Fibroblast of skin of left biceps (primary cell): ENCODE measurements at places on chromosomes 4 and X.

GRCh38 chr4:24108567-24108966, 218.7 kb upstream of the PPARGC1A start:
- no peak for DNase-seq

DNA sequence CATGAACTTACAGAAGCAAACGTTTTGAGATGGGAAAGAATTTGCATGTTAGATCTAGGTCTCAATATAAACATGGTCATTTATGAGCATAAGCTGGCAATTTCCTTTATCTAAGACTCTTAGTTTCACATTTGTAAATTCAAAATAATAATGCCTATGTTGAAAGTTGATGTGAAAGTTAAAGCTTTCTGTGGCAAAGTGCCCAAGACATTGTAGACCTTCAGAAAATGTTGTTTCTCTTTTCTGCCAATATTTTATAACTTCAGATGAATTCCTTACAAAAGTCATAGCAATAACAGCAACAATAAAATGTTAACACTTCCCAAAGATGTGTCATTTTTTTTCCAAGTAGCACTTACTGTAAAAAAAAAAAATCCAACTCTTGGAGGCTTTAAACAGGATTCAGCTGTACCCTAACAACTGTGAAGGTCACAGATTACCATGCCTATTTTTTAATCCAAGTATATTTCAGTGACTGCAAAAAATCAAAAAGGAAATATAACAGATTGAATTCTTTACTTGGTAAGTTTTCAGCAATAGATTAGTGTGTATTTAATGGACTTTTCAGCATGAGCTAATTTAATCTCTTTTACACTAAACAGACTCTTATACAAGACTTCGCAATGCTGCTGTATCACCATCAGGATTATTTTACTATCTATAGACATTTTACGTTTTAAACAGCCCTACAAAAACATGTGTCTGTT, 206.5 kb upstream of the PDE5A start:
- no peak for DNase-seq

DNA sequence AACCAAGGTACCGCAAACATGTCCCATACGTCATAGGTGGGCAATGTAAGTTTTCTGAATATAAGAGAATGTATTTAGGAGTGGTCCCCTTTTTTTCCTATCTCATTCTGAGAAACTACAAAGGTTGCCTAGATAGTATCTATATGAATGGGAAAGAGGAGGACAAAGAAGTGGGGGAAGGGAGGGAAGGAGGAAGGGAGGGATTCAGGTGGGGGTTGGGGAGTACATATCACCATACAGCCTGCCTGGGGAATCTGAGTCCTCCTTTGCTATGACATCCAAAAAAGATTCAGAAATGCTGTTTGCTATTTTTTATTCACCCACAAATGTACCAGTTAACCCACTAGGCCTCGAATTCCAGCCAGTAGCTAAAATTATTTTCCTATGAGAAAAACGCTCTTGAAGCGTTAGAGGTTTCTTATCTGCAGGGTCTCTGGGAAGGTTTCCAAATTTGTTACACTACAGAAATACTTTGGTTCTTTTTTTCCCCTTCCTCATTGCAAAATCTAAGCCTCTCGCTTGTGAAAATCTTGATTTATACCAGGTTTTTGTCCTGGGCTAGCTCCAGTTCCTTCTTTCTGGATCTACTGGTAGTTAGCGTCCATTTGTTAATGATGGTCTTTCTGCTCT, 212.9 kb downstream of the NSUN7 start:
- peak; percentile 56 for DNase-seq

DNA sequence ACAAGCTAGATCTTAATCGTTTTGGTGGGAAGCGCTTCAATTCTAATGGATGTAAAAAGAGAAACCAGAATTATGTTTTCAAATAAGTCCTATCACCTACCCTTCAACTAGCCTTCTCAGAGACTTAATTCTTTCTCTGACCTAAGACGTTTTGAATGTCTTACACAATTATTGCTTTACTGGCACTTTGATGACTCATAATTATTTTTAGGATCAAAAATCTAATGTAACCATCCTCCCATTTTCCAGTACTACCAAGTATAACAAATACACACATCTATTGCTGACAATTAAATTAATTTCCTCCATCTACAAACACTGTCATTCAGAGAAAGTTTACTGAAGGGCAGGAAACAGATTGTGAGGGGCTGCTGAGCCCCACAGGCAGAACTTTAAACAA, 108.6 kb downstream of the PPP3CA start:
- no peak for DNase-seq

DNA sequence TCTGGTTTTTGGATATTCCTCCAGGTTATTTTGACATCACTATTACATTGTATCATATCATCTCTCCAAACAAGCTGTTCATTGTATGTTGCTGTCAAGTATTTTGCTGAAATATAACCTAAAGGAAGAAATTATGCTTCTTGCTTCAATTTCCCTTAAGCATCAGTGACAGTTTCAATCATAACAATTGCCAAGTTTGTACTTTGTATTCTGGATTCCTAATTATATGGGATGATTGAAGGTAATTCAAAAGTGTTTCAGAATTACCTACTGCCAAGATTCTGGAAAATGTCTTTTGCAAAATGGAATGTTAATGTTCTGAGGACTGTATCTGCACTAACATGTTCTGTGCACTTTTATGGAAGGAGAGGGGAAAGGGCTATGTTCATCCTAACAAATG, 228.7 kb downstream of the PRDM5 start:
- no peak for DNase-seq

- no peak for DNase-seq
Observed at GRCh38 chr4:1249731-1250526, 999 bp upstream of the CTBP1 start.

- no peak for DNase-seq
Observed at GRCh38 chr4:186693894-186694293, 29.8 kb downstream of the FAT1 start.

GRCh38 chr4:101774807-101775206, 15.7 kb upstream of the BANK1 start:
- peak; percentile 36 for DNase-seq

DNA sequence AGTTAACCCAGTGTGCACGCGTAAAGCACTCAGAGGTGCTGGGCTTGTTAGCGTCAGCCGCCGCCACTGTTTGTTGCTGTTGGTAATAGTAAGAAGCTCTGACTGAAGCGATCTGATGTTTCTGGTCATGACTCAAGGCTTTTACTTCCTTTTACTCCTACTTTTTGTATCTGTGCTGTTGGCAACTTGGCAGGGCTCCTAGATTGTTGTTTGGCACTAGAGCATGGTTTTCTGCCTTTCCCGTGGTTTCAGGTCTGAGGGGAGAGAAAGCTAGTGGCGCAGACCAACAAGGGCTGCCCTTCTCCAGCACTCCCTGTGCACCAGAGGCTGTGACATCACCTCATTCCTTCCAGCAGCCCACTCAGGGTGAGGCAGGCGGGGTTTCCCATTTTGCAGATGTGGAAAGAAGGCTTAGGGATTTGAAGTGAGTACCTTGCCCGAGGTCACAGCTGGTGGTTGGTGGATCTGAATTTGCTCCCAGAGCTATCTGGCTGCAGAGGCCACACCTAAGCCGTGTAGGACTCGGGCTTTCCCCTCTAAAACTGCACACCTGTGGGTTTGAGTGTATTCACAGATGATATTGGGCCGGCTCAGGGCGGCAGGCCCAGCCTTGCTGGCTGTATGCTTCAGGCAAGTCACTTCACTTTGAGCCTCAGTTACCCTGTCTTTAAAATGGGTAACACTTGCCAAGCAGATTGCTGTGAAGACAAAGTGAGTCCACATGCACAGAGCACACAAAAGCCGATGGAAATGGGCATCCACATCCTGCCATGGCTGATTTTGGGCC, 51.2 kb upstream of the TADA2B start:
- DNase-seq = peak; percentile 18

GRCh38 chr4:163367651-163368050, 24.0 kb downstream of the NPY5R start:
- no peak for DNase-seq

GRCh38 chr4:15542760-15543159, 73.1 kb downstream of the CC2D2A start:
- DNase-seq = no peak

DNA sequence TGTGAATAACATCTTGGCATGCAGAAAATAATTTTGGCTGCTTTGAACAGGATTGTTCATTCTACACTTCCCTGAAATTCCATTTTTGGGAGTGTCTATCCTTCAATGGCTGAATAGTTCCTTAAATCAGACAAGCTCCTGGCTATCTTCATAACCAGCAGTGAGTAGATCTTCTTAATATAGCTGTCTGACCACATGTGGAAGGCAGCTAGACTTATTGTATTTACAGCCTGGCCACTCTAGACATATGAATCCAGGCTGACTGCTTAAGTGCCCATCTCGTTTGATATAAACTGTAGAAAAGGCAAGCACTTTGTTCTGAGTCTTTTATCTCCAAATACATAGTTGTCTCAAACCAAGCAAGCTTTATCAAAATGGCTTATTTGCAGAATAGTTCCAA, 40.0 kb downstream of the PWWP3B start:
- no peak for DNase-seq

- DNase-seq = no peak
Observed at GRCh38 chr4:176910646-176911045, 117.9 kb upstream of the VEGFC start.

- DNase-seq = no peak
Observed at GRCh38 chrX:2732649-2733048, 19.2 kb upstream of the XG start.

GRCh38 chrX:65581661-65582339, 47.2 kb upstream of the LAS1L start:
- DNase-seq = peak; percentile 17

DNA sequence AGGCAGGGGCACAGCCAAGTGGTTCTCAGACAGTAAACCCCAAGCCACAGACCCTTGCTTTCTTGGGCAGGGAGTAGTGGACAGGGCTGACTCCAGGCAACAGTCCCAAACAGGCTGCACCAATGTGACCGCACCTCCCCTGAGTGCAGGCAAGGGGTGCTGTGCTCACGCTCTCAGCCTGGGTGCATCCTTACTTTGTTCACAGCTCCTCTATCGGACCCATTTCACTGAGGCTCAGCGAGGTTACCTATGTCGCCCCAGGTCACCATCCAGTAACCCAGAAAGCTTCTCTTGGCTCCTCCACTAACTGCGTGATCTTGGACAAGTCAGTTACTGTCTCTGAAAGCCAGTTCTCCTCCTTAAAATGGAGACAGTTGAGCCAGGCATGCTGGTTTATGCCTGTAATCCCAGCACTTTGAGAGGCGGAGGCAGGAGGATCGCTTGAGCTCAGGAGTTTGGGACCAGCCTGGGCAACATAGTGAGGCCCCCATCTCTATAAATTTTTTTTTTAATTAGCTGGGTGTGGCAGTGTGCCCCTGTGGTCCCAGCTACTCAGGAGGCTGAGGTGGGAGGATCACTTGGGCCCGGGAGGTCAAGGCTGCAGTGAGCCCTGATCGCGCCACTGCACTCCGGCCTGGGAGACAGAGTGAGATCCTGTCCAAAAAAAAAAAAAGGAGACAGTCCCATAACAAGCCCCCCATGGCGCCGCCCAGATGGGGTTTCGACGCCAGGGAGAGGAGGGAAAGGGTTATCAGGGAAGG, 823 bp upstream of the MAN2B2 start:
- no peak for DNase-seq

GRCh38 chr4:15003891-15004738, 1.8 kb downstream of the CPEB2 start:
- no peak for DNase-seq

DNA sequence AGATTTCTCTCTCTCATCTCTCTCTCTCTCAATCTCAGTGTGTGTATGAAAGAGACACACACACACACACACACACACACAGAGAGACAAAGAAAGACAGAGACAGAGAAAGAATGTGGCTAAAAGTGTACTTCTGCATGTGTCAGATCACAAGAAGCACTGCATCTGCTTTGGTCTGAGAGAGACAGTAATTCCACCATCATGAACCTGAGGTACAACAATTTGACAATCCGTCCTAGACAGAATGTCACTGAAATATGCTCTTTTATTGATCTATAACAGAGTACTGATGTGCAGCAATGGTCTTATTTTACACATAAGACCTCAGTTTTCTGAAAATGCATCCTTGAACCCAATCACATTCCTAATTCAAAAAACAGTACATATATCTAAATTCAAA, 576.2 kb upstream of the SMIM31 start:
- DNase-seq = no peak

- DNase-seq = no peak
Observed at GRCh38 chr4:56434599-56435139, 746 bp downstream of the PPAT start.

GRCh38 chr4:24971192-24971591, 58.4 kb upstream of the CCDC149 start:
- DNase-seq = no peak

GRCh38 chr4:56261027-56261426, 126.3 kb downstream of the AASDH start:
- DNase-seq = no peak

- DNase-seq = no peak
Observed at GRCh38 chr4:169220854-169221411, 49.8 kb downstream of the SH3RF1 start.

GRCh38 chr4:2281575-2282343, 19.9 kb upstream of the MXD4 start:
- no peak for DNase-seq
